ENCODE measurements at places on chromosomes 6 and 20.

- no peak for DNase-seq
Measured at GRCh38 chr20:1992359-1993110, 1.3 kb downstream of the PDYN start.

- DNase-seq: no peak
Measured at GRCh38 chr6:42460883-42461282, 9.2 kb upstream of the TRERF1 start.

DNA sequence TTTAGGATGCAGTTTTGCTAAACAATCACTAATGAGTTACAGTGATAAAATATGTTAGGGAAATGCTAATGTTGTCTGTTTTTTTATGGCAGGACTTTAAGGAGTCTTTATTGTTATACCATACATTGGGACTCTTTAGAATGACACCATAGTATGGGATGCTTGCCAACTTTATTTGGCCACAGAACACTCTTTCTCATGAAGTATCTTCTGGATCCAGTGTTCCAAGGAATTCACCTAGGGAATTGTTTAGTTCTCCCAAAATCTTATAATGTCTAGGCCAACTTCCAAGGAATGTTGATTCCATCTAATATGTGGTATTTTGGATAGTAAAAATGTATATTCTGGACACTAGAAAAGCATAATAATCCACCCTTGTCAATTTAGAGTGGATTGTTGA lies 3.3 kb downstream of the RIN2 start:
- DNase-seq: no peak

GRCh38 chr6:44478158-44478557 lies 90.7 kb downstream of the CDC5L start:
- DNase-seq: no peak

DNA sequence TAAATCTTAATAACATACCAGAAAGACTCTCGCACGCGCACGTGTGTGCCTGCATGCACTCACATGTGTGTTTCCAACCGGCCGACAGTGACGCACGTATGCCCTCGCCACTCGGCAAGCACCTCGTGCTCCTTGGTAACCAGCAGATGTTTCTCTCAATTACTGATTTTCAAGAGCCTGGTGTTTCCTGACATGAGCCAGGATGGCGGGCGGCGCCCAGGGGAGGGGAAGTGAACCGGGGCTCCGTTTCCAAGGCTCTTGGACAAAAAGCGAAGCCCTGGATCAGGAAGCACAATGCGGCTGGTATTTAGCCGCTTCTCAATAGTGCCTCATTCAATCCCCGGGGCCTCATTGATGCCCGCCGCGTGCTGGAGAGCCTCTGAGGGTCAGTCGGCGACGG lies 37.7 kb downstream of the PMEPA1 start:
- no peak for DNase-seq

GRCh38 chr6:67887747-67888545 lies 747.1 kb upstream of the ADGRB3 start:
- DNase-seq: no peak

GRCh38 chr6:33901822-33902456 lies 98.1 kb upstream of the MLN start:
- DNase-seq: no peak

GRCh38 chr6:116229287-116229913 lies 24.5 kb downstream of the TSPYL4 start:
- no peak for DNase-seq

DNA sequence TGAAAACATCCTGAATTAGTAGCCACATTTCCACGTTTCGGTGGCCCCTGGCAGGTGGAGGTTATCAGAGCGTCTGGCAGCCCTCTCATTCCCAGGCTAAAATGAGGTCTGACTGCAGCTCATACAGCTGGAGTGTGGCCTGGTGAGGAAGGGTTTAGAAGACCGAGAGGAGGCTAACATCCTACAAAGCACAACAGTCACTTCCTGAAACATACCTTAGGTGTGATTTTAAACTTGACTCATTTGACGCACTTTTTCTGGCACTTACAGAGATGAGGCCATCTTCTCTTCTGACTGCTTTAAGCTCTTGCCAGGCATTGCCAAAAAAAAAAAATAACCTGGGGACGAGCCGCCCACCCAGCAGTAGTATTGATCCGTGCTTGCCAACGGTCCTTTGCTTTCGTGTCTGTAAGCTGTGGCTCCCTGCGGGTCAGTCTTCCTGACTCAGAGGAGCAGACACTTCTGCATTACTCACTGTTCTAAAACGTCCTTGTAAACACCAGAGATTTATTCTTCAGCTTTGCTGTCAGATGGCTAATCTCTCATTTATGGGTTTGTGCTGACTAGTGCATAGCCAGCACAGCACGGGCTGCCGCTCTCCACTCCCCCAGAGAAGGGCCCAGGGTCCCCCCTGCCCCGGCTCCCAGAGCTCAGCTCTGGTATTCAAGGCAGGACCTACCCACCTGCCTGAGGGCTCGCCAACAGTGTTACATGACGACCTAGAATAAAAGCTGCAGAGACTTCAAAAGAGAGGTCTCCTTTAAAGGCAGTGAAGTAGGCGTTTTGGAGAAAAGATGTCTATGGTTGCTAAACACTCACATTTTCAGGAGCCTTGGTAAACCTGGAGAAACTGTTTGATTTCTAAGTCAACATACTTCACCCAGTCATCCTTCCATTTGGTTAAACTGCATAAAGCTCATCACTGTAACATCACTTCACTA lies 78.5 kb upstream of the FRMD1 start:
- DNase-seq: no peak

GRCh38 chr6:118768904-118769325 lies 117.5 kb upstream of the CEP85L start:
- no peak for DNase-seq

- DNase-seq: peak; percentile 61
Measured at GRCh38 chr6:43687437-43688347, at the start of gene MRPS18A. MRPS18A (minus strand) TSS chr6:43687791; CDS start chr6:43687779, 12 bp downstream.

- DNase-seq: no peak
Measured at GRCh38 chr6:141946502-141946901, 186.2 kb upstream of the GJE1 start.

GRCh38 chr6:25927756-25928216 lies 2.7 kb downstream of the SLC17A2 start:
- DNase-seq: no peak

- no peak for DNase-seq
Measured at GRCh38 chr6:53426667-53427270, 78.0 kb upstream of the ELOVL5 start.

GRCh38 chr6:89368107-89368506 lies 15.6 kb upstream of the UBE2J1 start:
- DNase-seq: peak; percentile 68
